ENCODE measurements at places on chromosomes 16 and 17.

DNA sequence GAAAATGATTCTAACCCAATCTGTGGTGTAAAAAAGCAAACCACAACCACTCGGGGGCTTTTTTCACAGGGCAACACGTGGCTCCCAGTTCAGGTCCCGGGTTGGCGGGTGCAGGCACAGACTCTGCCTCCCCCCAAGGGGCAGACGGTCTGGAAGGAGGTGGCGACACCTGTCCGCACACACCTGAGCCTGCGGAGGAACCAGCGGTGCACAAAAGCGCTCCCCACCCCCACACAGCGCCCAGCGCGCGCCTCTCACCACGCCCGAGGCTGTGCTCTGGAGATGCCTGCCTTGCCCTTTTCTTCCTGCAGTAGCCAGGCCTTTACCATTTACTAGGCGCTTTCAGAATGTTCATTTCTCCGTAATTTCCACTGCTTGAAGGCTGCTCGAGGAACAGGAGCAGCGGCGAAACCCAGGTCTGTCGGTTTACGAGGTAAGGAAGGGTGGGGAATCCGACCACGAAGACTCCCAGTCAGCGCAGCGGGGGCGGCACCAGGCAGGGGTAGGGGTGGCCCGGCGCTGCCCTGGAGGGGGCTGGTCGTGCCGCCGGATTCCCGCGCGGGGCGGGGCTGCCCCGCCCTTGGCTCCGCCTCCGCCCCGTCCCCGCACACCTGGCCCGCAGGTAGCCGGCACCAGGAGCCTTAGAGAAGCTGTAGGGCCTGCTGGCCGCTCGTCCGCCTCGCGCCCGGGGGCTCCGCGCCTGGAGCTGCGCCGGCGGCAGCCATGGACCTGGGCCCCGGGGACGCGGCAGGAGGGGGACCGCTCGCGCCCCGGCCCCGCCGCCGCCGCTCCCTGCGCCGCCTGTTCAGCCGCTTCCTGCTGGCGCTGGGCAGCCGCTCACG, at the start of gene USP43:
Gene USP43 (plus strand): TSS at position 608 of the 842 bp plus-strand sequence. CDS start 116 bp downstream, at position 724.
- peak; percentile 74 for DNase-seq

DNA sequence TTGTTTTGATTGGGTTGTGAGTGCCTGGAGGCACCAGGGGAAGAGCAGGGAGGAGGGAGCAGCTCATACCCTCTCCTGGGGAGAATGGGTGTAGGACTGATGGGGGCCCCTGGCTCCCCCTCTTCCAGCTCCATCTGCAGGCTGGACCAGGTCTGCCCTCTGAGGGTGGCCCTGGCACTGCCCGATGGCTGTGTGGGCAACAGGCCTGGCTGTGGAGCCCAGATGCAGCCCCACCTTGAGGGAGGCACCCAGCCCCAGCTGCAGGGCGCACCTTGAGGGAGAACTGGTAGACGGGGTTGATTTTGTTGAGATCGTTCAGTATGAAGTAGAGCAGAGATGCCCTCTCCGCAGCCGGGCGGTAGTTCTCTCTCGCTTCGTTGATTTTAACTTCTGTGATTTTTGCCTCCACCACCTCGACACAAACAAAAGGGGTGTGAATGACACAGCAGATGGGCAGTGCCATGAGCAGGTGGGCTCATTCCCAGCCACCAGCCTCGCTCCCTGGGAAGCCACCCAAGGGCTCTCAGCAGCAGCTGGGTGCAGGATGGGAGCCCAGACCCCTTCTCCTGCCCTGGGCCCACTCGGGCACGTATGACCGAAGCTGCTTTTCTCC, 71.6 kb downstream of the PGS1 start:
- no peak for DNase-seq

DNA sequence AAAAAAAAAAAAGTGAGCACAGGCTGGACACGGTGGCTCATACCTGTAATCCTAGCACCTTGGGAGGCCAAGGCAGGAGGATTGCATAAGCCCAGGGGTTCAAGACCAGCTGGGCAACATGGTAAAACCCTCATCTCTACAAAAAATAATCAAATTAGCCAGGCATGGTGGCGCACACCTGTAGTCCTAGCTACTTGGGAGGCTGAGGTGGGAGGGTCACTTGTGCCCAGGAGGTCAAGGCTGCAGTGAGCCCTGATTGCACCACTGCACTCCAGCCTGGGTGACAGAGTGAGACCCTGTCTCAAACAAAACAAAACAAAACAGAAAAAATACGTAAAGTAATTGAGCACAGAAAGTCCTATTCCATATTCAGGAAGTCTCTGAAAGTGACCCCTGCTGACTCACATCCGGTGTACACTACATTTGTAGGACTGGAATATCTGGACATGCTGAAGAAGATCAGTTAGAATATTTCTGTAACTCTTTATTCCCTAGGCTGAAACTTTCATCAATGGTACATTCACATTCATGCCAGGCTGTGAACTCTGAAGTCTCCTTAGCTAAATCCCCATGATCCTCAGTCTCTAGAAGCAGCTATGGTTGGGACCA, 66.0 kb upstream of the HAS3 start:
- DNase-seq: no peak

DNA sequence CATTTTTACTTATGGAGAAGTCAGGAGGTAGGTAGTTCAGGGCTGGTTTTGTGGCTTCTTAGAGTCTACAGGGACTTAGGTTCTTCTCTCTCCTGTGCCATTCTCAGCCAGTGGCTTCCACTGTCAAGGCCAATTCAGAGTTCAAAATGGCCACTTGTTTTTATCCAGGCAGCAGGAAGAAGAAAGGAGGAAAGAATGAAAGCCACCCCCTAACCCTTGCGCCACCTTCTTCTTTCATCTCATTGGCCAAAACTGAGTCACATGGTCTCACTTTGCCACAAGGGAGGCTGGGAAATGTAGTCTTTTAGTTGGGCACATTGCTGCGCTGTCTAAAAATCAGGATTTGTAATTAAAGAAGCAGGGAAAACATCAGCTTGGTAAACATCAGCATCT, 60.8 kb upstream of the MED9 start:
- DNase-seq: peak; percentile 36
